ENCODE measurements at places on chromosomes 2 and 18.

DNA sequence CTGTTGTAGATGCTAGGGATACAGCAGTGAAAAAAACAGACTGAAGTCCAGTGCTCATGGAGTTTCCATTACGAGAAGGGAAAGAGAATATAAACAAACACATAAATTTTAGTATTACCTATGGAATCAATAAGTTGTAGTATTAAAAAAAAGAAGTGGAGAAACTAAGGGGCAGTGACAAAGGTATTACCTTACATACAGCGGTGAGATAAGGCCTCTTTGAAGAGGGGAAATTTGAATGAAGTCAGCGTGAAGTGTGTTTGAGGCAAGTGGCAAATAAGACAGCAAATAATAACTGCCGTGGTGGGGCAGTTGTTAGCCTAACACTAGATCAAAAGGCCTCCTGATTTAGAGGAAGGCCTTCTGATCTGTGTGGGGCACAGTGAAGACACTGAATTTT is 57.9 kb downstream of the TLK1 start:
- DNase-seq = no peak

GRCh38 chr18:3151399-3152264 is 68.1 kb downstream of the MYOM1 start:
- no peak for DNase-seq

DNA sequence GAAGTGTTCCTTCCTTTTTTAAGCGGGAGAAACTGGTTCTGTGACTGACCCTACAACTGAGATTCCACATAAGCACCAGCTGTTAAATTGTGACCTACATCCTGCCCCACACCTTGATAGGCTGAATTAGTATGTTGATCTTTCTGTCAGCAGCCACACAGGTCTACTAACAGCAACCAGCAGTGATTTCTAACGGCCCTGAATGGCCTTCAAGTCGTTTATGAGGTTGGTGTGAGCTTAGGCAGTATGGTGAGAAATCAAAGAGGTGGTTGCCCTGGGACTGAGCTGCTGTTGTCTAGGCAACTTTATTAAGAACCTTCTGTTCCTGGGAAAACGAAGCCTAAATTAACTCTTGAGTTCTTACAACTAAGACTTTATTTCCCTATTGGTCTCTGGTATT is 197.2 kb upstream of the FSHR start:
- DNase-seq = no peak

- DNase-seq = no peak
Observed at GRCh38 chr2:72036173-72036545, 111.5 kb downstream of the CYP26B1 start.

DNA sequence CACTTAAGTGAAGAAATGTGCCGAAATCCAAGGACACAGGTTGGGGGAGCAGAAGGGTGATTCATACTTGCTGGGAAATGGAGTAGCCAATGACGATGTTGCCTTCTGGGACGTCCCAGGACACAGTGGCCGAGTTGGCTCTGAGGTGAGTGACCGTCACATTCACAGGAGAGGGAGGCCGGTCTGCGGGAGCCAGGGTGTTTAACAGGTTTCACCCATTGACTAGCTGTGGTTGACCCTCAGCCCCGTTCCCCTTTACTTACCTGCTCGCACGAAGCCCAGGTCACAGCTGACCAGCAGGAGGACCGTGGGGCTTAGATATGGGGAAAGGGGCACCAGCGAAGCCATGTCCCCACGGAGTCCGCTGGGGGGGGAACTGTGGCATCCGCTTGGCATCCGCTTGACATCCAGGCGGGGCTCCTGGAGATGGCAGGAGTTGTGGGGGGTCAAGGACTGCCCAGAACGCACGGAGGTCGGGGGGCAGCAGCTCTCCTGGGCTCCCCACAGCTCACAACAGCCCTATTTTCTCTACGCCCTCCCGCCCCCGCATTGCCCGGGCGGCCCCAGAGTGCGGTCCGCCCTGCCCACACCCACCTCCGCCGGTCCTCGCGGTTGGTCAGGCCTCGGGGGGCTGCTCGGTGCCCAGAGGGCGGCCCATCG is 586 bp downstream of the FNDC4 start:
- no peak for DNase-seq

DNA sequence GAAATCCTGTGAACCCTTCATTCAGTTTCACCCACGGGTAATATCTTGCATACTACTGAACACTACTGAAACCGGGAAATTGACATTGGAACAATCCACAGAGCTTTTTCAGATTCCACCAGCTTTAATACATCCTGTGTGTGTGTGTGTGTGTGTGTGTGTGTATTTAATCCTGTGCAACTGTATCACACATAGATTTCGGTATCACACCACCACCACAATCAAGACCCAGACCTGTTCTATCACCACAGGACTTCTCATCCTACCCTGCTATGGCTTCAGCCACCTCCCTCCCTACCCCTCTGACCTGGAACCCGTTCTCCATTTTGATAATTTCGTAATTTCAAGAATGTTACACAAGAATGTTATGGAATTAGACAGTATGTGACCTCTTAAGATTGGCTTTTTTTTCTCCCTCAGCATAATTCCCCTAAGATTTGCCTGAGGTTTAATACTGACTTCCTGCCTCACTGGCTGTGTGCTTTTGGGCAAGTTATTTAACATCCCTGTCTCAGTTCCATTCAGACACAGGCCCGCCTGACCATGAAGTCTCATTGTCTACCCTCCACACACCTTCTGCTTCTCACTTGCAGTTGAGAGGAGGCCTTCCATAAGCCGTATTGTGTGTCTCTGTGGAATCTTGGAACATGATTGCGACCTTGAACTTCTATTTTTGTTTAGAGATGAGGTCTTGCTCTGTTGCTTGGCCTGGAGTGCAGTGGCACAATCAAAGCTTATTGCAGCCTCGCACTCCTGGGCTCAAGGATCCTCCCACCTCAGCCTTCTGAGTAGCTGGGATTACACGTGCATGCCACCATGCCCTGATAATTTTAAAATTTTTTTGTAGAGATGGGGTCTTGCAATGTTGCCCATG is 14.4 kb upstream of the TMEM131 start:
- no peak for DNase-seq

DNA sequence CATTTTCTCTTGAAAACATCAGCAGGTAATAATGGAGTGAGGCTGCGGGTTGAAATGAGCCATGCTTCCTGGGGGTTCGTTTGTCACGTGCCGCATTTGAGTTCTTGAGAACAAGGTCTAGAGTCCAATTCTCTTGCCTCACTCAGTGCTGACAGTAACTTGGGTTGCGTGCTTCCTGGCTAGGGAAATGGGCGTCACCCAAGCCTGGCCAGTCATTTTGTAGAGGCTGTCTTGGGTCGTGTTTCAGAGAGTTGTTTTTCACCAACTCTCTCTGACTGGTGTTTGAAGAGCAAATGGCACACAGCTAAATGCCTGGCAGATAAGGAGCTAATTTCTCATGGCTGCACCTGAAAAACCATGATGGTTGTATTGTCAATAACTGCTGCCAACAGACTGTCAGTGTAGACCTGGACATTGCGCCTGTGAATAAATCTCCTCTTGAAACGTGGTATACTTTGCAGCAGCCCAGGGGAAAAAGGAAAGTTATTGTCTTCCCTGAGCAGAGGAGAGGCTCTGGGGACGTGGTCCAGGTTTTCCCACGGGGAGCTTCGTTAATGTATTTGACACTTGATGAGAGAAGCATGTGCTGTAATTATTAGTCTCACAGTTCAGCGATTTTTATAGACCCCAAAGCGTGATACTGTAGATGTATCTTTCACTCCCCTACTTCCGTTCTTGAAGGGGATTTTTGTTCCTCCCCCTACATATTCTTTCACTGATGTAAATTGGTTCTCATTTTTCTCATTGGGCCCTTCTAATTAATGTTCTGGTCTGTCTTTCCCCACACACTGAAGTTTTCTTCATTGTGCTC is 196.0 kb downstream of the FHOD3 start:
- no peak for DNase-seq

Data from stimulated activated CD8-positive, alpha-beta memory T cell treated with anti-CD3 and anti-CD28 coated beads, Interleukin-2, amount 100 ng/mL, for 1 hour (primary cell).